ENCODE measurements at places on chromosomes 7 and 10.

DNA sequence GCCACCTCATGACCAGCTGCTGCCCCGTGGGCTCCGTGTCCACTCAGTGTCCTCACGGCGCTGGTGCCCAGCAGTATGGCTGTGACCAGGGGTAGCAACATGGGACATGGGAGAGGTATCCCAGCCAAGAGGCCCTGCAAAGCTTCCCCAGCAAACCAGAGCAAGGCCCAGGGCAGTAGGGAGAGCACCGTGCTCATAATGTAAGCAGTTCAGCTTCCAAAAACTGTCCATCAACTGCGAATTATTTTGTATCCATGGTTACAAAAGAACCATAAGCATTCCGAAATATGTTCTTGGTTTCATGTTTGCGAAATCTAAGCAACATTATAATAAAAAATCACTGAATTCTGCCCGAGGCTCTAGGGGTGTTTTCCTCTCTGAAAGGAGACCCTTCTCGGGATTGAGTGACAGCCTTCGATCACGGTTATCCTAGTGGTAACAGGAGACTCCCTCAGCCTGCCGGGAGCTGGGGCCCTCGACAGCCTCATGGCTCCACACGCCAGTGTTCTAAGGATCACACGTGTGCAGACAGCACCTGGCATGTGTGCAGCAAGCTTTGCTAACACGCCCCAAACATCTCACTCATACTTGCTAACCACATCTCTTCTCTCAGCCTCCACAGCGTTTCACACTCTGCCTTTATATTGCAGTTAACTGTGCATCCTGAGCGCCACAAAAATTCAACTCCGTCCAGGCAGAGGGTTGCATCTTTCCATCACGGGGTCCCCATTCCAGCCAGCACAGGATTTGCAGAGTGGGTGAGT, 117.6 kb downstream of the DIP2C start:
- DNase-seq = no peak

GRCh38 chr10:24465891-24466818, 257.2 kb downstream of the KIAA1217 start:
- peak; percentile 15 for DNase-seq

DNA sequence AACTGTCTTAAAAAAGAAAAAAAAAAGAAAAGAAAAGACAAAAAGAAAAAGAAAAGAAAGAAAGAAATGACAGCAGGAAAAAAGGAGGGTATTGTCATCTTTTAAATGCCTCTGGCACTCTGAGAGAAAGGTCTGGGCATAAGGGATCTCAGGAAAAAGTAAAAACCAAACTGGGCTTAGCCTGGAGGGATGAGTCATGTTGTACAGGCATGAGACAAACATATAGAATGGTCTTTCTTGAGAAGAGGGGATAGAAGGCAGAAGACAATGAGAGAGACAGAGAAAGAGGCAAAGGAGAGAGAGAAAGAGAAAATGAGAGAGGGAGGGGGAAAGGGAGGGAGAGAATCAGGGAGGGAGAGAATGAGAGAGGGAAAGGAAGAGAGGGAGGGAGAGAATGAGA, 32.3 kb upstream of the KCNMA1 start:
- no peak for DNase-seq

GRCh38 chr10:110528224-110528996, 30.7 kb downstream of the DUSP5 start:
- DNase-seq = no peak

- DNase-seq = no peak
Observed at GRCh38 chr7:69843653-69844052, 245.4 kb downstream of the AUTS2 start.
